ENCODE measurements at places on chromosomes 3 and 15.

- no peak for DNase-seq
Observed at GRCh38 chr3:177471733-177472480, 274.6 kb upstream of the TBL1XR1 start.

GRCh38 chr3:20250786-20251185 is 64.8 kb upstream of the SGO1 start:
- DNase-seq, result no peak

- DNase-seq, result no peak
Observed at GRCh38 chr15:93515256-93516051, 426.4 kb upstream of the RGMA start.

- no peak for DNase-seq
Observed at GRCh38 chr3:69649120-69650065, 89.9 kb upstream of the MITF start.

DNA sequence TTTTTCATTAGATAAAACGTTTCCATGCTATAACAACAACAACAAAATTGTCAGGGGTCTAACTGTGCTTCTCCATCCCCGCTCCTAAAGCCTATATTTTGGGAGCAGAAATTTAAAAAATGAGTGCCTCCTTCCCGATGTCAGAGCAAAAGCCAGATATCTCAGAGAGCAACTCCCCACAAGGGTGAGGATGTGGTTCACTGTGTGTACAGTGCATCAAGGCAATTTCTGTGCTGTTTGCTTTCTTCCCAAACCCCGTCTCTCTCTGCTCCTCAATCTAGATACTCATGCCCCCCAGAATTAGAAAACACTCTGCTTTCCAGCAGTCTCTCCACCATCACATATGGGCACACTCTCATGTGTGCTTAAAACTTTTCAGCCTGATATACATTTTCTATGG is 76.7 kb upstream of the MBNL1 start:
- no peak for DNase-seq

DNA sequence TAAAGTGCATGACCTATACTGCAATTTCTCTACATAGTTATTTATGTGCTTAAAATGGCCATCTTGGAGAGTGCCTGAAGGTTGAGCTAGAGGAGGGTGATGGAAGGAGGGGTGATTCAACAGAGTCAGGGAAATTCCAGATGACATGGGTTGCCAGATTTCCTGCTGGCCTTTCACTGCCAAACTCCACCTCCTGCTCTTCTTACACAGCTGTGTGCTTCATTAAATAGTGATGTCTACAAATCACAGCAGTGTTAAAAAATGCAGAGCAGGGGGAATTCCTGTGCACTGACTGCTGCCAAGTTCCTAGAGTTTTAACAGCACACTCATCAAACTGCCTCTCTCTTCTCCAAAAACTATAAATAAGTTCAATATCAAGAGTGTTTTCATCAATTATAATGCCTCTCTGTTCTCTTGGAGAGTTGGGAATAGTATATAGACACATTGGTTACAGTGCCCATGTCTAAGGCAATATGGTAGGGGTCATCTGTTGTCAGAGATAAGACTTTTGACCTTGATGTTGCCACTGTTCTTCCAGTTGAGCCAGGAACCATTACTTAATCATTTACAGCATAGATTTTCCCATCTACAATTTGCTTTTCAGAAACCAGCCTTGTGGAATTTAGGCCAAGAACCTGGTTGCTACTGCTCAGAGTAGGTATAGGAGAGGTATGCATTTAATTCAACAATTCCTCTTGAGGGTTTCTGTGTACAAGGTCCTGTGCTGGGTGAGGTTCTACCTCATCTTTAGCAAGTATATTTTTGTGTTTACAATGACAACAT is 79.6 kb downstream of the TP63 start:
- no peak for DNase-seq

- DNase-seq, result no peak
Observed at GRCh38 chr3:31067004-31067403, 172.5 kb upstream of the GADL1 start.

DNA sequence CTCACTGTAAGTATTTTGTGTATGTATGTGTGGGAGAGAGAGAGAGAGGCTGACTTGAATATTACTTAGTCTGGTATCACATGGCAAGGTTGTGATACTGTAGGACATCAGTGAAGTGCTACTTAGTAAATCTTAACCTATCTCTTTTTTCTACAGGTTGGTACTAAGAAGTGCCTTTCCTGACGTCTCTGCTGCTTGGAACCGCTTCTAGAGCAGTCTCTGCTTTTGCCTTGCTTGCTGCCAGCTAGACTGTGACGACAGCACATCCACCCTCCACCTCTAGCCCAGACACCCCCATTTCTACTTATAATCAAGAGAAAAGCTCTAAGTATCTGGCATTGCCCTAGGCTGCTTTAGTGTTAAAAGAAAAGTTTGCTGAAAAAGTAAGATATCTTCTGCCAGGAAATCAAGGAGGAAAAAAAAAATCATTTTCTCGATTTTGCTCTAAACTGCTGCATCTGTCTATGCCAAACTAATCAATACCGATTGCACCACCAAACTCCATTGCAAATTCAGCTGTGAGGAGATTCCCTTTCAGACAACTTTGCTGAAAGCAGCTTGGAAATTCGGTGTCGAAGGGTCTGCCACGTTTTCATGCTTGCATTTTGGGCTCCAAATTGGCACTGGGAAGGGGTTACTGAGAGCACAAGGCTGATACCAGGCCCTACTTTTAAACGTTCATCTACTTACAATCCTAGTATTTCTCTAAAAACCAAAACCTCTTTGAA is 30.7 kb downstream of the MBNL1 start:
- DNase-seq, result no peak

DNA sequence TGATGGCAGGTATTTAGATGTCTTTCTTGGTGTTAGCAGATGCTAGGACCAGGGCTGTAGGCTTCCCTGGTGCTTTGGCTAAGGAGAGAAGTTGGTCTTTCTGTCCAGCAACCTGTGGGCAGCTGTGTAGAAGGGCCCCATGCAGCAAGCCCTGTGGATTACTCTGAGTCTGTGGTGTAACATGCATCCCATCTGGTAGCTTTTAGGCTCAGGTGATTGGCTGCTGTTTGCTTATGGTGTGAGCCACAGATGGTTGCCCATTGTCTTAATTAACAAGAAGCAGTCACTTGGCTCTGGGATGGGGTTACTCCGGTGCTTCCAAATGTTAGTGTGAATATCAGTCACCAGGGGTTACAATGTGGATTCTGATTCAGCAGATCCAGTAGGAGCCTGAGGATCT is 368.6 kb upstream of the C2CD4B start:
- no peak for DNase-seq

Measured in DMS153 (cell line).